ENCODE measurements at places on chromosomes 4 and X.

DNA sequence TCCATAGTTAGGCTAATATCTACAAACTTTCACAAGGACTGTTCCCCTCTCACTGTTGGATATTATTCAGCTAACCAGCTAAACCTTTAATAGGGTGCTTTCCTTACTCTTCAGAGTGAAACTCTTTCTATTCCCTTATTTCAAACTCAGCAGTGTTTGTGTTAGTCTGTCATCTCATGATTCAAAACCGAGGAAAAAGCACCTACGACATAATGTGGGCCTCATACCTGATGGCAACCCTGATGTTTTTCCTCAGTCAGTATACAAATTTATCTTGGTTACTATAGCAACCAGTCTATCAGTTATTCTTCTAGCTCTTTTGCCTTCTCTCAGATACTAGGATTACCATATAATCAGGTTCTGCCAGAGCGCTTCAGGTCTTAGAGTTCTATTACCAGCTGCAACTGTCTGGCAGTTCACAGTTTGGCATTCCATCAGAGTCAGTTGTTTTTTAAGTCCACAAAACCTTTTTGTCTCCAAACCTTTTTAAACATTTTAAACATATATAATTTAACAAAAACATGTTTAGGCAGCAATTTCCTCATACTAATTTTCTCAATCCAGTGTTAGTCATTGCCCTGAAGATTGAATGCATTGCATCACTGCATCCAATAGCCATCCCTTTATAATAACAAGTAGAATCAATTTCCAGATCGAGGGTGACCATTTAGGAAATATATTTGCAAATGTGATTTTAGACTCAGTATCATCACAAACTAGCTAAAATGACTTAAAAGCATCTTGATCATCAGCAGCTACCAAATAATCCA, 7.4 kb downstream of the WDR44 start:
- no peak for DNase-seq

DNA sequence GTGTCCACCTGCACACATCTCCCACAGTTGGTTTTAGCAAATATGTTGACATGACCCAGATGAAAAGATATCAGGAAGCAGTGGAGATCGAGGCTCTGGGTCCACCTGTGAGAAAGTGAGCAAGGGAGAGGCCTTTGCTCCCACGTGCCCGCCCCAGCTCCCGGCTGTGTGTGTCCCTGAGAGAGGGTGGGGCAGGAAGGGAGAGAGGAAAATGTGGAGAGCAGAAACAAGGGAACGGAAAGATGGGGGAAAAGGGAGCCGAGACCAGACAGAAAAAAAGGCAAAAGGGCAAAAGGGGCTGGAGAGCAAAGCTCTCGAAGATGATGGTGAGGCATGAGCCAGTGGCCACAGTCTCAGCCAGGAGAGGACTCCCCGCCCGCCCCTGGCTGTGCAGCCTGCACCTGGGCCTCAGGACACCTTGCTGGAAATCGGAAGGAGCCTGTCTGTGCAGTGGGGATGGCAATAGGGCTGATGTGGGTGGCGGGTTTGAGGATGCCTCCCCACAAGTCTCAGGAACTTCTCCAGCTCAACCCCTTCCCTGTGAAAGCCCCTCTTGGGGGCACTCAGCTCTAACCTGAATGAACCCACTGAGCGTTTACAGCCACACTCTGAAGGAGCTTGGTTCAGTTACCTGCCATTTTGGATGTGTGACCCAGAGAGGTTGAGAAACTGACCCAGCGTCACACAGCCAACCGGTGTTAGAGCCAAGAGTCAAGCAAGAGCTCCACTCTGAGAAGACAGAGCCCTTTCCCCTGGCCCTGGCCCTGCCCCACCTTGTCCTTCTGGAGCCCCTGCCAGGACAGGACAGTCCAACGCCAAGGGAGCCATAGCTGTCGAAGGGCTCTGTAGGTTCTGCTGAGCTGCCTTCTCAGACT, 20.3 kb upstream of the MSX1 start:
- no peak for DNase-seq

DNA sequence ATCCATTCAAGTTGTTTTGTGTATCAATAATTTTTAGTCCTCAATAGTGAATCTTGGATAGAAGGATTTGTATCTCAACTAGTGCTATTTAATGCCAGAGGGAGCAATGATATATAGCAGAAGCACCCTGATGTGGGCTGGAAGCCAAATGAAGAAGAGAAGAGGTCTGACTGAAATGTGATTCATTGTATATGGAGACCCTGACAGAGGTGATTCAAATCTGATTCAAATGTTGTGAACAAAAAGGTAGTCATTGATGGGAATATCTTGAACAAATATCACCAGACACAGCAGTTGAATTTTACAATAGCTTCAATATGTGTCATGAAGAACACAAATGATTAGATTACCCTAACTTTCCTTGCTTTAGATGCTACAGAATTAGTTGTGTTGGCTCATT, 27.5 kb upstream of the SULT1B1 start:
- DNase-seq: no peak

DNA sequence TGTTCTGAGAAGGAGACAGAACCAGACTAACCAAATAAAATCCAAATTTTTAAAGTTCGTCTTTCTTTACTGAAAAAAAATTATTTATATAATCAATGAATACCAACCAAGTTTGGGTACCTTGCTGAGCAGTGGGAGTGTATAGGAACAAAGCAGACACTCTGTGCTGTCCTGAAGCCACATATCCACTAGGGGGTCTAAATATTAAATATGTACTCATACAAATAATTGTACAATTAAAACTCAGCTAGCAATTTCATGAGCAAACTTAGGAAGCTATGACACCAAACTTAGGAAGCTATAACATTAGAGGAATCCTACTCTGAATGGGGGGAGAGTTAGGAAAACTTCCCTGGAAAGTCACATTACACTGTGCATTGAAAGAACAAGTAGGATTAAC, 582.0 kb upstream of the EPHA5 start:
- no peak for DNase-seq

GRCh38 chrX:103250977-103251376, 4.0 kb downstream of the TCEAL8 start:
- no peak for DNase-seq

DNA sequence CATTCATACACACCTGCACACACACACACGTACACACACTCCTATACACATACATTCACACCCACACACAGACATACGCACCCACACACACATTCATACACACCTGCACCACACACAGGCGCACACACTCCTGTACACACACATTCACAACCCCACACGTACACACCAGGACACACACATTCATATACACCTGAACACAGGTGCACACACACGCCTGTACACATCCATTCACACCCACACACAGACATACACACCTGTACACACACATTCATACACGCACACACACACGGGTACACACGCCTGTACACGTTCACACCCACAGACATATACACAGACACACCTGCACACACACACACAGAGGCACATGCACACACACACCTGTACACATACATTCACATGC, 53.0 kb upstream of the PPP2R3B start:
- no peak for DNase-seq

GRCh38 chr4:24508541-24508940, 75.8 kb downstream of the DHX15 start:
- DNase-seq: no peak

GRCh38 chr4:6999172-7000086, 43.7 kb upstream of the TADA2B start:
- DNase-seq: no peak

GRCh38 chr4:105426187-105426897, 47.5 kb downstream of the PPA2 start:
- no peak for DNase-seq

DNA sequence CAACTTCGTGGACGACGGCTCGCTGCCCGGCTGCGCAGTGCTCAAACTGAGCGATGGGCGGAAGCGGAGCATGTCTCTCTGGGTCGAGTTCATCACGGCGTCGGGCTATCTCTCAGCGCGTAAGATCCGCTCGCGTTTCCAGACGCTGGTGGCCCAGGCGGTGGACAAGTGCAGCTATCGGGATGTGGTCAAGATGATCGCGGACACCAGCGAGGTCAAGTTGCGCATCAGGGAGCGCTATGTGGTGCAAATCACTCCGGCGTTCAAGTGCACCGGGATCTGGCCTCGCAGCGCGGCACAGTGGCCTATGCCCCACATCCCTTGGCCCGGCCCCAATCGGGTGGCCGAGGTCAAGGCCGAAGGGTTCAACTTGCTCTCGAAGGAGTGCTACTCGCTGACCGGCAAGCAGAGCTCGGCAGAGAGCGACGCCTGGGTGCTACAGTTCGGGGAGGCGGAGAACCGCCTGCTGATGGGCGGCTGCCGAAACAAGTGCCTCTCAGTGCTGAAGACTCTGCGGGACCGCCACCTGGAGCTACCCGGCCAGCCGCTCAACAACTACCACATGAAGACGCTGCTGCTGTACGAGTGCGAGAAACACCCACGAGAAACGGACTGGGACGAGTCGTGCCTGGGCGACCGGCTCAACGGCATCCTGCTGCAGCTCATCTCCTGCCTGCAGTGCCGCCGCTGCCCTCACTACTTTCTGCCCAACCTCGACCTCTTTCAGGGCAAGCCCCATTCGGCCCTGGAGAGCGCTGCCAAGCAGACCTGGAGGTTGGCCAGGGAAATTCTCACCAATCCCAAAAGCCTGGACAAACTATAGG, 1.5 kb downstream of the MAB21L2 start:
- DNase-seq: no peak

GRCh38 chr4:73653695-73654106, 33.5 kb upstream of the RASSF6 start:
- DNase-seq: peak; percentile 52

- DNase-seq: no peak
These were observed 1098.5 kb upstream of the LCORL start for GRCh38 chr4:19119904-19120560.

GRCh38 chrX:76815754-76816153, 388.2 kb downstream of the MAGEE1 start:
- no peak for DNase-seq

DNA sequence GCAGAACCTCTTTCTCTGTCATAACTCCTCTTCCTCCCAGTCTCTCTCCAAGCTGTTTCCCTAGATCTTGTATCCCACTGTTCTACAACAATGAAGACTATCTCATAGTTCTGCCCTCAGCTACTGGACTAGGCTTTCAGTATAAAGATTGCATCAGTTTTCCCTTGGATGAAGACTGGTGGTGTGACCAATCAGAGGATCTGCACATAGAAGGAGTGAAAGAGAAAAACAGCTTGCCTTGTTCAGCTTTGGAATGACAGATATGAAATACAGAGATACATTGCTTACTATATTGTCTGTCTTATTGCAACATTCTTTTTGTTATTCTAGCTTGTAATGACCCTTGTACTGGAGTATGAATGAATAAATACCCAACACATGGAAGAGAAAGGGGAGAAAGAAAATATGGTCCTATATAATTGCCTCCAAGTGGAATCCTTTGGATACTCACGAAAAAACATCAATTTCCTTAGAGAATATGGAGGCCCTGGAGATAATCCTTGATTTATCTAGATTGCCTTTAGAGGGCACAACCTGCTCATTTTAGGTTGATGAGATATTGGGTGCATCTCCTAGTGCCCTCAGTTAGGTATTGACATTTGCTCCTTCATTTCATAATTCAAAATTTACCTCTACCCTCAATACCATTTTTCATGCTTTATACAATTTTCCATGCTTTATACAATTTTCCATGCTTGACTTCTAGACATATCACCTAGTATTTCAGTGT, 395.8 kb downstream of the NAF1 start:
- no peak for DNase-seq

- DNase-seq: no peak
These were observed 275.4 kb upstream of the PITX2 start for GRCh38 chr4:110898290-110898689.

GRCh38 chr4:37324546-37324945, 80.0 kb downstream of the NWD2 start:
- no peak for DNase-seq

- no peak for DNase-seq
These were observed 449.1 kb upstream of the SMIM31 start for GRCh38 chr4:164304861-164305260.

DNA sequence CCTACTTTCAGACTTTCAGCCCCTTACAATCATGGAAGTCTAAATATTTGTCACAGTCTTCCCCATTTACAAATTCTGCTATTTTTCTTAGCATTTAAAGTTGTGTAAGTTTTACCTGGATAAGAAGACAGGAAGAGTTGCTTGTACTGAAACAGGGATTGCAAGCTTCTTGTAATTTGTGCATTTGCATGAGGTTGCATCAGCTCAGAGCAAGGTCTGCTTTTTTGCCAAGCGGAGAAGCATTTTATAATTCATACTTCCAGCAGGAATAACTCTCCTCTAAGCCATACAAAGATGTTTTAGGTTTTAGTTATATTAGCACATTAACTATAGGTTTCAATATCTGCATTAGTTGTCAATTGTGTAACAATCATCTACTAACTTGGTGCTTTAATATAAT, 922.0 kb upstream of the PABPC4L start:
- DNase-seq: no peak

GRCh38 chr4:93751411-93751810, 77.1 kb upstream of the ATOH1 start:
- DNase-seq: no peak

DNA sequence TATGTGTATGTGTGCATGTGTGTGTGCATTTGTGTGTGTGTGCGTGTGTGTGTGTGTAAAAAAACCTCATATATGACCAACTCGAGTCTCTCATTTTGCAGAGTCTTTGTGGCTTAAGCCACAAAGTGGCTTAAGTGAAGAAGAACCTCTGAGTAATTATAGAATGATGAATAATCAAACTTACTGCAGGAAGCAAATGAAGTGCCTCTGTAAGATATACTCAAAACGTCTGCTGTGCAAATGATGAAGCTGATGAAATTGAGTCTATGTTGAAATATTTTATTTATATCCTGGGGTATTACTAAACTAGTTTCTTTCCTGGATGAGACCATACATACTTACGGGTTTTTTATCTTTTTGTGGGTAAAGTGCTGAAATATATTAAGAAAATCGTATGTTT, 1198.7 kb downstream of the PCDH7 start:
- no peak for DNase-seq

DNA sequence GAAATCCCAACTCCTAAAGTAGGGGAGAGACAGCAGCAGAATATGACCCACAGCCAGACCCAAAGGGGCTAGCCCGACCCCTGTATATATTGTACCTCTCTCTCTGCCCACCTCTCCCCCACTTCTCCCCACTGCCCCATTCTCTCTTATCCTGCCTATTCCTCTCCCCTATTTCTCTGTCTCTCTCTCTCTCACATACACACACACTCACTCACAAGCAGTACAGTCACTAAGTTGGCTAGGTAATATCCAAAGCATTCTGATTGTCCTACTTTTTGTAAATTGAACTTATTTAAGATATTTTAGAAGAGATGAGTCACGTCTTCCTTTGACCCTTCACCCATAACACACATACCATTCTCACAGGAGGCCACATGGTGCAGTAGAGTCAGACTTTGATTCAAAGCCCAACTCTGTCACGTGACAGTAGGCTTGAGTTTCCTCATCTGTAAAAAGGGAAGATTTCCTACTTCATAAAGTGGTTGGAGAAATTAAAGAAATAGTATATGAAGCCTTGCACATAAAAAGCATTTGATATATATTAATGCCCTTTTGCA, 29.5 kb downstream of the SRPX2 start:
- no peak for DNase-seq

- DNase-seq: no peak
These were observed 99.8 kb downstream of the PJA1 start for GRCh38 chrX:69065451-69065850.

GRCh38 chr4:122621016-122621507, at the start of gene IL21:
Gene IL21 (minus strand): TSS chr4:122621066. CDS start chr4:122621011, 55 bp downstream.
- DNase-seq: no peak

- no peak for DNase-seq
These were observed at the start of gene ADRA2C for GRCh38 chr4:3766036-3766784. Gene ADRA2C (plus strand): TSS chr4:3766385. CDS start chr4:3766607, 222 bp downstream.
